ENCODE measurements at places on chromosomes 1 and 21.

GRCh38 chr1:62212411-62212810, 17.8 kb downstream of the L1TD1 start:
- no peak for DNase-seq

DNA sequence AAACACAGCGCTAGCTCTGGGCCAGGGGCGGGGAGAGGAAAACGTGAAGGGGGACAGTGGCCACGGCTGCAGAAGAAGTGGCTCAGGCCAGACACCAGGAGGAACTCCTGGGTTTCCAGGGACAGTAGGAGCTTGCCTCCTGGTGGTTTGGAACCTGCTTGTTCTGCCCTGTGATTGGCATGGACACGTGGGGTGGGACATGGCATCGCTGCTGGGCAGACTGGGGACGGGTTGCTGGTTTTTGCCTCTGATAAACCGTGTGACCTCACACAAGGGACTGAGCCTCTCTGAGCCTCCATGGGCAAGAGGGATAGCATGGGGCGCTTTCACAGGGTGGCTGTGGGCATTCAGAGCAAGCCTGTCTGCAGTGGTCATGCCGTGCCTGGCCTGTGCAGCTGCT, 7.5 kb upstream of the PLCH2 start:
- DNase-seq: no peak

DNA sequence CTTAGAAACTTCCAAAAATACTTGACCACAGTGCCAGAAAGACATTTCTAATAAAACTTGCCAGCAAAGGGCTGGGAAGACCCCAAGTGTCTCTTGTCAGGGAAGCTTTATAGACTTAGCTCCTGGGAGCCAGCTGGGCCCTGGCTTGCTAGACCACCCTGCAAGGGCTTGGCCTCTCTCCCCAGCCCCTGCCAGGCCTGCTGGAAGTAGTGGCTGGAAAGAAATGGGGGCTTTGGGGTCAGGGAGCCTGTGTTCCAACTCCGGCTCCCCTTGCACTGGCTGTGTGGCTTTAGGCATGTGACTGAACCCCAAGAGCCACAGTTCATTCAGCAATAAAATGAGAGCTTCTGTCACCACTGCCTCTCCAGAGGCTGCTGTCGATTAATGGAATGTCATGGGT, 31.1 kb downstream of the H3-3A start:
- no peak for DNase-seq

GRCh38 chr1:49842596-49842995, 181.2 kb downstream of the AGBL4 start:
- no peak for DNase-seq

DNA sequence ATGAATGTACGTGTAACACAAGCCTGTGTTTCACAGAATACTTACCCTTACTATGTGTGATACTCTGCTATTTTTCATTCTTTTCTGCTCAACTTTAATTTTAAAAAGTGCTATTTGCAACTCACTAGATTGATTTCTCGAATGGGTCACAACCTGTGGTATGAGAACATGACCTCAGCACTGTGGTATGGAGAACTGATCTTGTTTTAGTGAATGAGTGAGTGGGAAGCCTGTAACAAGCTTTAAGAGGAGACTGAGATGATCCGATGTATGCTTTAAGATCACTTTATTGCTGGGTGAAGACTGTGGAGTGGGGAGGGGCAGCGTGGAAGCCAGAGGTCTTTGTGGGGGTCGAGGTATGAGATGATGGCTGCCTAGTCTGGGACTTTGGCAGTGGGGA, 21.6 kb downstream of the MECR start:
- DNase-seq: no peak

DNA sequence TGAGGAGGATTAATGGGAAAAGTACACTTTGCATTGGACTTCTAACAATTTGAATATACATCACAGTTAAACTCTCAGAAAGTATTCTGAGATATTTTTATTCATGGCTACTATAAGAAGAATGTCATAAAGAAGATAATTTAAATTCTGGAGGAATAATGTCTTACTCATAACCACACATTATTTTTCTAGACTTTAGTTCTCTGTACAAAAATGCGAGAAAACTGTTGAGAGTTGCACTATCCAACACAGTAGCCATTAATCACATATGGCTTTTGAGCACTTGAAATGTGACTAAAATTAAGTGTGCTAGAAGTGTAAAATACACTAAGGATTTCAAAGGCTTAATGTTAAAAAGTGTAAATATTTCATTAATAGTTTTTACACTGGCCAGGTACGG, 53.8 kb downstream of the CRB1 start:
- DNase-seq: no peak

DNA sequence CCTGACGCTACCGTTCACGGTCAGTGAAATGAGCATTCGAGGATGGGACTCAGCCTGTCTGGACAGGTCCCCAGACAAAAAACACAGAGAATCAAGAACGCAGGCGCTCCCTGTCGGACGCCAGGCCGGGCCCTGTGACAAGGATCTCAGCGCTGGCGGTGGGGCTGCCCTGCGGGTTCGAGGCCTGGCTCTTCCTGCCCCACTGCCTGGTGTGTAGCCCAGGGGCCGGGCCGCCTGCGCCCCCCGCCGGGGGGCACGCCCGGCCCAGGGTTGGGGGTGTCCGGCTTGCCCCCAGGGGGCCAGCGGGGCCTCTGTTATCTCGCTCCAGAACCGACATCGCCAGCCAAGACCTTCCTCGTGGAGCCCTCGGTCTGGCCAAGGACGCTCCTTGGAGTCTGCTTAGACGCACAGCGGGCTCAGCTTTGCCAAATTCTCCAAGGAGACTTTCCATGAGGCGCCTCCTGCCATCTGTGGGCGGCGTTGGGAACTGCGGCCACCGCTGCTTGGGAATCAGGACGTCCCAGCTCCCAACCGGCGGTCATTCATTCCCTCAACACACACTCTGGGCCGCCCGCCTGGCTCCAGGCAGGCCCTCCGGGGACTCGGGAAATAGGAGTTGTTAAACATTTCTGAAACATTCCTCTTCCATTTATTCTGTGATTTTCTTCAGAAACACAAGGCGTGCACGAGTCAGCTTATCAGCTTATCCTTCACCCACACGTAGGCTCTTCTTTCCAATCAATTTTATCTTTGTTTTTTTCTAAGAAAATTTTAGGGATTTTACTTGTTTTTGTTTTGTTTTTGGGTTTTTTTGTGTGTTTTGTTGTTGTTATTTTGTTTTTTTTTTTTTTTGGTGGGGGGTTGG, 11.3 kb upstream of the RIPK4 start:
- DNase-seq: no peak

DNA sequence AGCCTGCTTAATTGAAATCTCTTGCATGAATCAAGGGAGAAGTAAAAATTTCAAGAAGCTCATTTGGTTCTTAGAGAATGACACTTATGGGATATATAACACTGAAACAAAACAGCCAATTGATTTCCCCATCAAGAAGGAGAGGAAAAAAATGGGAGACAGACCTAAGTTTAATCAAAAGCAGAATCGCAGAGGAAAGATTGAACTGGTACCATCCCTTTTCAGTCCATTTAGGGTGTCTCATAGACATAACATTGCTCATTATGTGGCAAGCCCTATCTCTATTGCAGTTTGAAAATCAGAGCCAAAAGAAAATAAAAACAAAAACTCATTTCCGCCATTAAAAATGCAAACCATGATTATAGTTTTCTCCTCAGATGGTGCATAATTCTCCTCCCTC, 119.6 kb downstream of the AK5 start:
- no peak for DNase-seq

- no peak for DNase-seq
Measured at GRCh38 chr1:64038965-64039364, 164.5 kb upstream of the UBE2U start.

DNA sequence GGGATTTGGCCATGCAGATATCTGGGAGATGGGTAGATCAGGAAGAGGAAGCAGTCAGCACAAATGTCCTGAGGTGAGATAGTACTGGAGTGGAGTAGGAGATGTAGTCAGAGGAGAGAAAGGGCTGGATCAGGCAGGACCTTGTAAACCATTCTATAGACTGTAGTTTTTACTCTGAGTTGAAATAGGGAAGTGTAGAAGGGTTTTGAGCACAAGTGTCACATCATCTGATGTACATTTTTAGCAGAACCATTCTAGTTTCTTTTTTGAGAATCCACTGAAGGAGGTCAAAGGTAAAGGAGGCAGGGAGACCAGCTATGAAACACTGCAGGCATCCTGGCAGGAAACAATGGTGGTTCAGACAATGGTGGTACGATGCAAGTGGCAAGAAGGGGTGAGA, 194.6 kb upstream of the RRP15 start:
- no peak for DNase-seq

GRCh38 chr1:29802181-29803068, 566.1 kb downstream of the PTPRU start:
- DNase-seq: no peak

DNA sequence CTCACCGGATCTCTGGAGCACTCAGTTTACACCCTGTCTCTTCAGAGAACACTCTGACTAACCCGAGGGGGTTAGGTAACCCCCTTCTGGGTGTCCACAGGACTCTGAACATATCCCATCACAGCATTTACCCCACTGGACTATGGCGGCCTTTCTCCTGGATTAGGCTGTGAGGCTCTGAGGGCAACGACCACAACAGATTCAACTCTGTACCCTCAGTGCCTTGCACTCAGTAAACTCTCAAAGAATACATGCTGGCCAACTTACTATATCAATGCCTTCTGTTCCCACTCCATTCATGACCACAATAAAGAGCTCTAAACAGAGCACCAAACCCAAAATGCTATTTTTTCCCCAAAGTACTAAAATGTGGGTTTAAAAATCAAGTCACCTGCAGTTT, 5.4 kb downstream of the MECR start:
- no peak for DNase-seq

GRCh38 chr1:1427106-1427819, 6.2 kb upstream of the ANKRD65 start:
- no peak for DNase-seq

DNA sequence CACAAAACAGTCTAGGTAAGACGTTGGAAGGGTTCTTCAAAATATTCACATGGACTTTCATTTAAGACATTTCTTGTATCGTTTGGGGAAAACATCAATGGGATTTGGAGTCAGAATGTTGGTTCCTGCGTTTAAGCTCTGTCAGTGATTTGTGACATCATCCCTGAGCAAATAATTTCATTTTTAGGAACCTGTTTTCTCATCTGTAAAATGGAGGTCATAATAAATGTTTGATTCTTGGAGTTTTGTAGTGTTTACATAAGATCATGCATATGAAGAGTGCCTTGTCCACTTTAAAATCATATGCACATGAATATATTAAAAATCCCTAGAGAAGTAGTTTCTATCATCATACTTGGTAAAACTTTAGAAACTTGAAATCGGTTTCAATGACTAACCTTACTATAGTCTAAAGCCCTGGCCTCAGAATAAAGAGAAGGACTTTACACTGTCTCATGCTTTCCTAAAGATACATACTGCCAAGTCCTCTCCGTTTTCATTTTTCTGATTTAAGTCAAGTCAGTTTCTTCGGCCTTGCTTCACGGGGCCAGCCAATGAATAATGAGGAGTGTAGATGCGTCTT, 178.4 kb downstream of the ADSS2 start:
- DNase-seq: no peak

- no peak for DNase-seq
Measured at GRCh38 chr1:46607345-46608130, 3.5 kb upstream of the MKNK1 start.
